Thyroid gland (tissue), 4 donors: ENCODE measurements at places on chromosomes 7 and 10. TPM values are rescaled to one million over a fixed set of nuclear protein-coding genes. Genes with fewer than 3 reads are reported as not detected.

The DNMBP gene
- 12.2 TPM for total RNA-seq

DNA sequence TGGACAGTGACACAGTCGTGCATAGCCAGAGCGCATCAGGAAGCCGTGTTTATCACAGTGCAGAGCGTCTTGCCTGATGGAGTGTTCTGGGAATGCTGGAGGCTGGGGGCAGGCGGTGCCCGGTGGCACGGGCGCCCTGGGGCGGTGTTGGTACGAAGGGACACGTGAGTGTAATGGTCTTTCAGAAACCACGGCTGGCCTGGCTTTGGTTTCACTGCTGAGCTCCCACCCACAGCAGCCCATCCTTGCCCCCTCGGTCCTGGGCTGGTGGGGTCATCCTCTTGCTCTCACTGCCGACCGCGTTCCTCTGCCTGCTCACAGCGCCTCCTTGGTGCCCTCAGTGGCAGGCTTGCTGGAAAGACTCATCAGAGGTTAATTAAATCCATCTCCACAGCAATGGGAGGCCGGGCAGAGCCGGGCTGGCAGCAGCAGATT is 50.6 kb downstream of the NKX6-2 start:
- DNase-seq = no peak

- no peak for DNase-seq
Observed at GRCh38 chr7:69630292-69630691, 32.0 kb downstream of the AUTS2 start.

GRCh38 chr10:75234683-75235374 is 928 bp downstream of the COMTD1 start:
- peak; percentile 52 for DNase-seq

DNA sequence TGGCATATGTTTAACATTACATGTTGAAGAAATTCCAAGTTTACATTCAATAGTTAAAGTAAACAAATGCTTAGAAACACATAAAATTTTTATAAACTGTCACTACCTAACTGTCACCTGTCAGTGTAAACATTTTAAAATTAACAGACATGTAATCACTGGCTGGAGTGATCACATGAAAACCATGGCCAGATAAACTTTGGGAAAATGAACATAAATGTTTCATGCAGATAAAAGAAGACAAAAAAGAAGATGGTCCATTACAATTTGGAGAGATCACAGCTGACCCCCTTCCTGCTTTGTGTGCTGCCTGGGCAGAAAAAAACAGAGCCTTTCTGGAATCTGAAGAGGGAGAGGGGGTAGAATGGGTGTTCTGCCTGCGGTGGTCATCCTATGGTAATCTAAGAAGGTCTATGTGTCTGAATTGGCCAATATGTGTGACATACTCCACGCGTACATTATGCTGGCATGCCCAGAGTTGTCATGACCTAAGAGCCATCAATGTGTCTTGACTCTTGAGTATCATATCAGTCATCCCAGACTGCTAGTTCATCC is 57.5 kb upstream of the MEOX2 start:
- DNase-seq = no peak

DNA sequence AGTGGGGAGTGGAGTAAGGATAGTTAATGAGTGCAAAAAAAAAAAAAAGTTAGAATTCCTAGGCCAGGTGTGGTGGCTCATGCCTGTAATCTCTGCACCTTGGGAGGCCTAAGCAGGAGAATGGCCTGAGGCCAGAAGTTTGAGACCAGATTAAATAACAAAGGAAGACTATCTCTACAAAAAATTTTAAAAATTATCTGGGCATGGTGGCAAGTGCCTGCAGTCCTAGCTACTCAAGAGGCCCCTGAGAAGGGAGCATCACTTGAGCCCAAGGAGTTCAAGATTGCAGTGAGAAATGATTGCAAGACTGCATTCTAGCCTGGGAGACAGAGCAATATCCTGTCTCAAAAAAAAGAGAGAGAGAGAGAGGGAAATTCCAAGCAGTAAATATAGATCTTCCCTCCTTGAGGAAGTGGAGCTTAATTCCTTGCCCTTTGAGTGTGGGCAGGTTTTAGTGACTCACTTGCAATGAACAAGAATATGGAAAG is 19.5 kb upstream of the CSTF2T start:
- no peak for DNase-seq

The CAMK1D gene
- total RNA-seq = 16.8 TPM

DNA sequence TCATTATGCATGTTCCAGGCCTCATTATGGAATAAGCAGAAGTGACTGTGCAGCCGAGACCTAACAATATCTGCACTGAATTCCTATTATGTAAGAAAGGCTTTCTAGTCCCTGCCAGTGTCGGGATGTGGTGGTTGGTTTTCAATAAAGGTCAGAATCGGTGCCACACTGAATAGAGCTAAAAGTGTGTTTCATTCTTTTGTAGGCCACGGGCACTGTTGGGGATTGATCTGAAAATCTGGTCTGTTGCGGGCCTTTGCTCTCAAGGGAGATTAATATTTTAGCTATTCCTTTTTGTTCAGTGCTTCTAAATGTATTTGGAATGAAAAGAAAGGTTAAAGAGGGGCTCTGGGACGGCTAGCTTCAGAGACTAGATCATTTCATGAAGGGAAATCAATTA is 559.4 kb upstream of the GALNT17 start:
- DNase-seq = no peak

DNA sequence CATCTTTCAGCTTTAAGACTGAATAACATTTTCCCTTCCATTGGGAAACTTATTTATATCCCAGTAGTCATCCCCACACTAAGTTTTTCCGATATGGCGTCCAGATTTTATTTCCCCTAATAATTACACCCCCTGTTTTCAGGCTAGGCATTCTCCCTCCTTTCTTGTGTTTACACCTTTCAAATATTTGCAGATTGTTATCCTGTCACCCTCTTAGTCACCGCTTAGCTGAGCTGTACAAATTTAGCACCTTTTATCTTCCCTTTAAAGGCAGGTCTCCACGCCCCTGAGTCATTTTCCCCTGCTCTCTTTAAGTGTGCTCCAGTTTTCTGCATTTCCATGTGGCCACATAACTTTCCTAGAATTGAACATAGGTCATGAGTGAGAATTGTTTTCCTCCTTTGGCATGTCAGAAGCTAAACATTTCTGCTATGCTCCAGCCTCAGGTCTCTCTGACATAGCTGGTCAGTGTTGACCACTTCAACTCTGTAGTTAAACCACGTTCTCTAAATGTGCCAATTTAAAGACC is 47.4 kb downstream of the LRRC4 start:
- DNase-seq = no peak

The POM121C gene
- 26.0 TPM for total RNA-seq

The STOX1 gene
- 11.0 TPM for total RNA-seq

DNA sequence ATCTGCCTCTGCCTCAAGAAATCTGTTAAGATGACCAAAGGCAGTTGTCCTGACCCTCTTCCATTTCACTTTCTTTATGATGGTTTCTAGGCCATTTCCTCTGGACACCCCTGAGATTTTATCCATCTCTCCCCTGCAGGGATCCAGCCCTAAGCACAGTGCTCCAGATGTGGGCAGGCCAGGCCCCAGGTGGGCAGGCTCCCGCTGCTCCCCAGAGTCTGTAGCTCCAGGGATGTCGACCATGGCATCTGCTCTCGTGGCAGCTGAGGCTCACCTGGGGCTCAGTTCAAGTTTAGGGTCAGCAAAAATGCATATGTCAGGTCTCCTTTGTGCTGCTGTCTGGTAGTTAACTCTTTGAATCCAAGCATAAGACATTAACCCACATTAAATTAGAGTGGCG is 11.8 kb downstream of the CEP41 start:
- no peak for DNase-seq

GRCh38 chr10:14365266-14365665 is 34.5 kb upstream of the FRMD4A start:
- no peak for DNase-seq

The SH2B2 gene
- total RNA-seq = 14.5 TPM

DNA sequence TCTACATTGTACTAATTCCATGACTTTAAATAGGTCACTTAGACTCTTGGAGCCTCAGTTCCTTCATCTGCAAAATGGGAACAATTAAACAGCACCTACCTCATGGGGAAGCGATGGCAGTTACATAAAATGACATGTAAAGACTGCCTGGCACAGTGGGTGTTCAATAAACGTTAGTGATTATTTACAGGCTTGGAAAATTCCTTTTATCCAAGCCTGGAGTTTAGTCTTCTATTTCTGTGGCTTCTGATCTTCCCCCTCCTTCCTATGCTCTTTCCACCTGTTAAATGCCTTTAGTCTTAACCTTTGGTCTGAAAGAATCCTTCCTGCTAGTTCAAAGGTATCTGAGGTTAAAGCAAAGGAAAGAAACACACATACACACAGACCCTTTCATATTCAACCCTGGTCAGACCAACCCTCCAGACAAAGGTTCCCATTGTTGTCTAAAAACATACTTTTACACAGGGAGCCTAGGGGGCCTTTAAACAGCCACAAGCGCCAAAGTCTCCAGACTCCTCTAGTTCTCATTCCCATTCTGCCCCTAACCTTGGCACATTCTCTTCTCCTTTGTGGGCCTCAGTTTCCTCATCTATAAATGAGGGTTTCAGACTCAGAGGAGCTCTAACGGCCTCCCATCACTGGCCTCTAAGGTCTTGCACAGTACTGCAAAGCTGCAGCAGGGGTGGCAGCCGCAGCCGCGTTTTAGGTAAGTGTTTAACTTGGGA is 21.4 kb downstream of the SORBS1 start:
- DNase-seq = no peak

DNA sequence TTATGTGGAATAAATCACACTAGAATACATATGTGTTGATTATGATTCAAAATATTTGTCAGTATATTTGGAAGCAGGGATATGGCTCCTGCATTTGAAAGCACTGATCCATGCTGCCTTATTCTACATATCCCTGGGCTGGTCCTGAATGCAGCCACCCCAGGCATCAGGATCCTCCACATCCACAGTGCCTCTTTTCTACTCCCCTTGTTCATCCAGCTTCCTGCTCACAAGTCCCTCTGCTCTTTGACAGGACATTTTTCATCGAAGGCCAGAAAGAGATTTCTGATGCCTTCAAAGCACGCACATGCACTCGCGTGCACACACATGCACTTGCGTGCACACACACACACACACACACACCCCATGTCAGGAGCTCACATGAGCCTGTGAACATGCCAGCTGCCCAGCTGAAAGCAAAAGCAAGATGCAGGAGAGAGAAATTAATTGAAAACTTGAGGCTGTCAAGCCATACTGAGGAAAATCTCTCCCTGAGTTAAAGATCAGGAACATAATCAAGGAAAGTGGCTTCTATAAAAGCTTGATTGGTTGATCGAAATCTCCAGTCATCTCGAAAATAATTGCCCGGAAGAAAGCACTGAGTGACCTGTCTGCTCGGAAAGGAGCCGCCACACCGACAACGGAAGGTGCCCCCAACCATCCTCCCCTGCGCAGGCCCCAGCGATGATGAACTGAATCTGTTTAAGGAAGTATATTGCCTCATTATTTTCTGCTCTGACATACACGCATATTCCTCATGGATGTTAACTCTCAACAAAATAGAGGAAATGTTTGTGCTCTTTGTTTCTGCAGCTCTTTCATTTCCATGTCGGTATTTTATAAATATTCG is 104.0 kb upstream of the ARID5B start:
- no peak for DNase-seq

The CYP3A4 gene
- not detected for total RNA-seq

DNA sequence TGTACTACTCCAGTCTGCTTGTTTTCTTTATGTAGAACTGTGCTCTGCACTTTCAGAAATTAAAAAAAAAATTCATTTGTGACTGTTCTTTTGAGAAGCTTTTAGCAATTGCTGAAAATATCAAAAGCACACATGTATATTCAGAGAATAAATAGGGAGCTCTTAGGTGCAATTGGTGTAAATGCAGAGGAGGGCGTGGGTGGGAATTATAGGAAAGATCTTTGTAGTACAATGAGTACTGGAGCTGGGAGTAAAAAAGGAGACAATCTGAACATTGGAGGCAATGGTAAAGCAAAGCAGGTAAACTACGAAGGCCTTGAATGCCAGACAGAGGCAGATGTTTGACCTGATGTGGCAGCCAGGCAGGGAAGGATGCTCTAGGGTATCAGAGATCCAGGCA is 267.5 kb downstream of the SORCS3 start:
- DNase-seq = no peak

- no peak for DNase-seq
Observed at GRCh38 chr7:76283254-76284159, 19.0 kb upstream of the HSPB1 start.

DNA sequence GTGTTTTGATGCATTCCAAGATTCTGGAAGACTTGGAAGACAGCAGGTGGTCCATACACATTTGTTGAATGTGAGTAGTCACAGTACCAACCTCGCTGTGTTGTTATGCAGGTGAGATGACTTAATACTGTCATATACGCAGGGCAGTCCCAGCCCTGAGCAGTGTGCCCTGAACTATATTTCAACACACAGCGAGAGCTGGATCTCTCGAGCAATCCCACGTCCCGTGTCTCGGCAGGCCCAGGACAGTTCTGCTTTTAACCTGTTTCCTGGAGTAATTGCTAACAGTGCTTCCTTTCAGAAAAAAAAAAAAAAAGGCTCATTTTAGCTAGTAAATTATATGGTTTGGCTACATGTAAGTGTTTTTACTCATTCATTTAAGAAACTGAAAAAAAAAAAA is 179.7 kb downstream of the PRKCQ start:
- no peak for DNase-seq

The AOAH gene
- 12.9 TPM for total RNA-seq

DNA sequence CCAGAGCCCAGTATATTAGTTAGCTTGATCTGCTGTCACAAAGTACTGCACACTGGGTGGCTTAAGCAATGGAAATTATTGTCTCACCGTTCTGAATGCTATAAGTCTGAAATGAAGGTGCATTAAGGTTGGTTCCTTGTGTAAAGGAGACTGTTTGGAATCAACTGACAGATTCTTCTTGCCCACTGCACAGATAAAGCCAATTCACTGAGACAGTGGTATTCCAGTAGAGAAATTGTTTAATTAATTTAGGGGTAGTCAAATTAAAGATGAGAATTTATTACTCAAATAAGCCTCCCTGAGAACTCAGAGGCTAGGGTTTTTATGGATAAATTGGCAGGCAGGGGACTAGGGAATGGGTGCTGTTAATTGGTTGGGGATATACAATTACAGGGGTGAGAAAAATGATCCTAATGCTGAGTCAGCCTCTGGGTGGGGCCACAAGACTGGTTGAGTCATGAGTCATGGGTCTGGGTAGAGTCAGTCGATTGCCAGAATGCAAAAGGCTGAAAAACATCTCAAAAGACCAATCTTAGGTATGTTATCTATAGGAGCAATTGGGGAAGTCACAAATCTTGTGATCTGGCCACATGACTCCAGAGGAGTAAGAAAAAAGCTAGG is 23.5 kb upstream of the SAMD9L start:
- no peak for DNase-seq

The LRRTM3 gene
- not detected for total RNA-seq

The ANKRD61 gene
- total RNA-seq = not detected

DNA sequence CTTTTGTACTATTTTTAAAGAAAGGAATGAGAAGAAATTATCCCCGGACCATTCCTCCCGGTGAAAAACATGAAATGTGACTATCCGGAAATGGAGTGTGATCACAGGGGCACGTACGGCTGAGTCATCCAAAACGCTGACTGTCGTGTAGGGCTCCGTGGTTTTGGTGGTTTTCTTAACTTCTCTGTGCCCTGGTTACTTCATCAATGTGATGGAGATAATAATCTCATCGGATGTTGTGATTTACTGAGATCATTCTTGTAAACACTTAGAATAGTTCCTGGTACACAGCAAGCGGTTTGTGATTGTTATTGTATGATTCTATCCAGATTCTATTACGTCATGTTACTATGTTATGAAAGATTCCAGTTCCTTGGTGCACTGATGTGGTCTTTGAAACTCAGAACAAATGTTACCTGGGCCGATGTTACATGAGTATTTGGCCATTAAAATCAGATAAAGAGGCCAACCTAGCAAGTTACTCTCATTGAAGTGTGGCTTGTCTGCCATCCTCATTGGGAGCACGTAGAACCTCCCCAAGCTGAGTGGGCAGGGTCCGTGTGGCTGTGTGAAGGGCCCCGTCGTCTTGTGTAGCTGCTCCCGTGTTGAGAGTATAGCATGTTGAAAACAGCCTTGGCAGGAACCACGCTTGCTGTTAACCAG is 99.5 kb downstream of the CAMK1D start:
- peak; percentile 28 for DNase-seq
